ENCODE measurements at places on chromosomes 6 and 20.

DNA sequence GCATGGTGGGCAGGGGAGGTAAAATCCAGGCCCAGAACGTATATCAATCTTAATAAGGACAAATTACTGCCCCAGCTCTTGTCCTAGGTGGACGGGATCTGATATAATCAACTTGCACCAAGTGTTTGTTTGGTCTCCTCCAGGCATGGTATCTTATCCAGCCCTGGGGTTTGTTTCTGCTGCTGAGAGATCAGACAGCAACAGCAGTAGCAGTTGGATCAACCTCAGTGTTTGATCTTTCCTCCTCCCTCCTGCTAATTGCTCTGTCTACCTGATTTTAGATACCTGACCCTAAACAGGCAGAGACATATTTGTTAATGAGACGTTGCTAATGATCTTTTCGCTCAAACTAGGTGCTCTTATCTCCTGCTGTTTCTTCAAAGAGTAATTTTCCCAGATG lies 100.4 kb upstream of the BACH2 start:
- no peak for DNase-seq

- DNase-seq, result no peak
These were observed 71.8 kb upstream of the TMEM181 start for GRCh38 chr6:158488065-158488464.

DNA sequence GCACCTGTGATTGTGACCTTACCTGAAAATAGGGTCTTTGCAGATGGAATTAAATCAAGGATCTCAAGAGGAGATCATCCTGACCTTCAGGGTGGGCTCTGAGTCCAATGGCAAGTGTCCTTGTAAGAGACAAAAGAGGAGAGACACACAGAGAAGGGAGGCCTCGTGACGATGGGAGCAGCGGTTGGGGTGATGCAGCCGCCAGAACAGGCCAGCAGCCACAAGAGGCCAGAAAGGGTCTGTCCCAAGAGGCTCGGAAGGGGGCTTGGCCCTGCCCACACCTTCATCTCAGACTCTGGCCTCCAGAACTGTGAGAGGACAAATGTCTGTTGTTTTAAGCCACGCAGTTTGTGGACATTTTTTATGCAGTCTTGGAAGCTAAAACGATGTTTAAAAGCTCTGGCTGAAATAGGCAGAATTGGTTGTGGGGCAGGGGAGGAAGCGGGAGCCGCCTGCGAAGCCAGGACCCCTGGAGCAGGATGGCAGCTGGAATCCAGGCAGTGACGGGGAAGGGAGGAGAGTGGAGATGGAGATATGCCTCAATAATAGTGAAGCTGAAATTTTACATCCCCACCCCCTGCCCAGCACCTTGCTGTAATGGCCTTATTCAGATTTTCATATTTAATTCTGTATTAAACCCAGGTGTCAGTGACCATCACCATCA lies 216.4 kb downstream of the ANKRD60 start:
- no peak for DNase-seq

- DNase-seq, result no peak
These were observed 195.7 kb downstream of the FARS2 start for GRCh38 chr6:5457041-5457440.

DNA sequence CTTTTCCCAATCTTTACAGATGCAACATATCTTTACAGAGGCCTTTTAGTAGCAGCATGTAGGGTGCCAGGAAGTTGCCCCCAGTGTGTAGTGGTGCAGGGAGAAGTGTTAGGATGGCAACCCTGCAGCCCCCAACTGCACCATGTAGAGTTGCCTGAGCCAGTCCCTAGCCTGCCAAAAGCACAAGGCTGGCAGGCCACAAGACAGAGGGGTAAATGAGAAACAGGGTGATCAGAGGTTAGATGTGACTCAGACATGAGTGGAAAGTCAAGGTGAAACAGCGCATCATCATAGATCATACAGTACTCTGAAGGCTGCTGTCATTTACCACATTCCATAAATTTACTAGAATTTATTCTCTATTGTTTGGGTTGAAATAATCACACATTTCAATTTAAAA lies 467.5 kb downstream of the PRKN start:
- no peak for DNase-seq

- DNase-seq, result no peak
These were observed 32.5 kb upstream of the TMEM244 start for GRCh38 chr6:129893640-129894039.

- peak; percentile 23 for DNase-seq
These were observed 113.5 kb upstream of the PHACTR1 start for GRCh38 chr6:12602951-12603672.

DNA sequence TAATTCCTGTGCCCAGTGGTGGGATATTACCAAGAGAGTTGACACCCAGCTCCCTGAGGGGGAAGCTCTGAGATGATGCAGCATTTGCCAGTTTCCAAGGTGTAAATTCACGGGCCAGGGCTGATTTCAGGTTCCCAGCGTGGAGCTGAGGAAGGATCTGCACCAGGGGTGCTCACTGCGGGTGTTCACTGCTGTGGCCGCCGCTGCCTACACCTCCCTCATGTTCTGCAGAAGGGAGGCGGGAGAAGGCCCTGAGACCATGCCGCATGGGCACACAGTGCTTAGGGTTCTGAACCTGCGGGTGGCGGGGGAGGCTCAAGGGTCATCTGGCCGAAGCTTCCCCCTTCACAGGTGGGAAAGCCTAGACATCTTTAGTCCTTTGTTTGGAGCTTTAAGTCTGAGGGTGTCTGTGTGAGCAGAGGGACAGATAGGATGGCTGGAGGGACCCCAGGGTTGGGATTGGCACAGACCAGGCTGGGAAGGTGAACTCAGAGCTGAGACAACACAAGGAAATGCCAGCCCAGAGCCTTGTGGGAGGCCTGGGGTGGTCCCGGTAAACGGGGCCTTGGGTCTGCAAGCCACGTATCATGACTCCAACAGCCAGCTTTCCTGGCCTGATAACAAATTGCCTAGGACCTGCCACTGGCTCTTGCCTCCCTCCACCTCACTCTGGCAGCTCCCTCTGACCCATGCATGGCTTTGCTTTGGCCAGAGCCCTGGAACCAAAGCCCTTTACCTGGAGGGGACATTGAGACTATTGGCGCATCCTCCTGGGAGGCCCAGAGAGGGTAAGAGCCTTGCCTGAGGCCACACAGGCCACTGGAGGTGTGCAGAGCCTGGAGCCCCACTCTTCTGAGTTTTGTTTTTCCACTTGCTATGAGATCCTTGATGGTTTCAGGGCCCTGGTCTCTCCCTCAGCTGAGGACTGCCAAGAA lies 40.4 kb downstream of the SYNJ2 start:
- DNase-seq, result no peak

DNA sequence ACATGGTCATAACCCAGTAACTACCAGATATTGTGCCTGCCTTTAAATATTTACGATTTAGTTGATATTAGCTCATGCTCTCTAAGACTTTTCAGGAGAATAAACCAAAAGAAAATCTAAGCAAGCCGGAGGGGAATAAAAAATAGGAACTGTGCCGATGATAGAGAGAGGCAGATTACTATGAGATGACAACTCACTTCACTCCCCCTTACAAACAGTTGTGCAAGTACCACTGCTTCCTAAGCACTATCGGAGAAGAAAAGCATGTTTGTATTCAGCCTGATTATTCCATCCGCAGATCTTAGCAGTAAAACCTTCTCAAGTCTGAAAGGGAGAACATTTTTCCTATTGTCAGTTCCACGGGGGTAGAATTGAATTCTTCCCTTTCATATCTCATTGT lies 294.4 kb downstream of the KCNQ5 start:
- DNase-seq, result no peak

DNA sequence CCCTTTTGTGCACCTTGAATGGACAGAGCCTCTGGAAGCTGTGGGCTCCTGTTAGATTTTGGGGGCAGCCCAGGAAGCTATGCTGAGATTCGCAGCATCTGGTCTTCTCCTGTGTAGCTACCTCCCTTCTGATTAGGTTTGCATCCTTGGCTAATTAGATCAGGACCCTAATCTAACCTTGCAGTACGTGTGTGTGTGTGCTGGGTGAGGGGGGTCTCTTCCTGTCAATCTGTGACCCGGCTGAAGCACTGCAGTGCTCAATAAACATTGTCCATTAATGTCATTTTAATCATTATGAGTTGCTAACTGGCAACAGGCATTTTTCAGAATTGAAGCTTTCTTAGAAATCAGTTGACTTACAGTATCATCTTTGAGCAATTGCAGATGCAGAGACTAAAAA lies 229.1 kb upstream of the STXBP5 start:
- DNase-seq, result no peak

- no peak for DNase-seq
These were observed 280.1 kb upstream of the PLCB4 start for GRCh38 chr20:8788831-8789230.

GRCh38 chr6:41208439-41209106 lies 7.6 kb upstream of the TREML2 start:
- no peak for DNase-seq

Measured in NCI-H1930 (cell line).